ENCODE measurements at places on chromosomes 3 and 15.

DNA sequence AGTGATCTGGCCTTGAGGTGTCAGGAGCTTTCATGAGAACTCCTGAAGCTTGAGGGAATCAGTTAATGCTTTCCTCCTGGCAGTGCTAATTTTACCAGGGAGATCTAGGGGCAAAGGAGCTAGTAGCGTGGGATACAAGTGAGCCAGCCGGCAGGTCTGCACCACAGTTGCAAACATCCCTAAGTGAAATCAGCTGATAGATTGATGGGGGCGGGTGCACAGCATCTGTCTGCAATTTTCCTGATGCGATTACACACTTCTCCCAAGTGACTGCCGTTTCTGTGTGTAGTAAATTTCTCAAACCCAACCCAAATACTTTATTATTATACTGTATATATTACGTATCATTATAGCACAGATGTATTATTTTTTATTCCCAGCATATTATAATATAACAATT is 304.5 kb downstream of the AGBL1 start:
- DNase-seq = no peak

- no peak for DNase-seq
Measured at GRCh38 chr3:110808630-110809029, 263.0 kb upstream of the NECTIN3 start.

GRCh38 chr3:48684054-48684349 is 1.7 kb downstream of the NCKIPSD start:
- no peak for DNase-seq

- DNase-seq = no peak
Measured at GRCh38 chr3:99134986-99135385, 233.5 kb upstream of the DCBLD2 start.

GRCh38 chr3:178631950-178632349 is 95.7 kb downstream of the KCNMB2 start:
- no peak for DNase-seq

GRCh38 chr3:195877767-195878423 is 30.5 kb downstream of the TNK2 start:
- no peak for DNase-seq
